ENCODE measurements at places on chromosomes 2 and 18.
A peak's percentile ranks its signal among the peaks of the same experiment; 100 is the strongest.

DNA sequence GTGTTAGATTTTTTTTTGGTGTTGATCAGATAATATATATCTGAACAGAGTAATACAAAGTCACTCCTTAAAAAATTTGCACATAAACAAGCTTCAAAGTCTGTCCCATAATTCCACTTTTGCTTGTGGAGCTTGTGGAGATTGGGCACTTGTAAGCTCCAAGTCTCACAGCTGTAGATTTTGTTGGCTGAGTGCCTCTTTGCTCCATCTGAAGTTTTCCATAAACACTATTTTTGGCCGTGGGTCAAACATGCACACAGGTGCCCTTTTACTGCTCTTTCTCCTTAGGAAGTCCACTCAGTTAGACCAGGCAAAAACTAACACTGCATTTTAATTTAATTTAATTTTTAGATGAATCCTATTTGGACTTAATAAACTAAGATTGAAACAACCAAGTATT lies 3.6 kb upstream of the KCNJ13 start:
- no peak for DNase-seq

- no peak for DNase-seq
Measured at GRCh38 chr18:55395799-55396198, 192.2 kb downstream of the TCF4 start.

- no peak for DNase-seq
Measured at GRCh38 chr2:37653093-37653492, 18.3 kb downstream of the CDC42EP3 start.

DNA sequence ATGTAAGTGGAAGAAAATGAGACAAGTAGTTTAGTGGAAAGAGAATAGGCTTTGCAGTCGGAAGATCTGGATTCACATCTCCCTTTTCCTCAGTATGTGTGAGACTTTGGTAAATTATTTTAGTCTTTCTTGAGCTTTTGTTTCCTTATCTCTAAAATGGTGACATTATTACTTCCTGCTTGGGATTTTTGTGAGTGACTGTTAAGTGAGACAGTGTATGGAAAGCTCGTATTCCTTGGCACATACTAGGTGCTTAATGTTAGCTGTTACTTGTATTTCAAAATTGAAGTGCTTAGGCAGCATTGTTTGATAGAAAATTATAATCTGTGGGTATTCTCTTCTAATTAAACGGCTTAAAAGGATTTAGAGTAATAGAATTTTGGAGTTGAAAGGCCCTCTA lies 2.0 kb downstream of the ZNF638 start:
- no peak for DNase-seq

DNA sequence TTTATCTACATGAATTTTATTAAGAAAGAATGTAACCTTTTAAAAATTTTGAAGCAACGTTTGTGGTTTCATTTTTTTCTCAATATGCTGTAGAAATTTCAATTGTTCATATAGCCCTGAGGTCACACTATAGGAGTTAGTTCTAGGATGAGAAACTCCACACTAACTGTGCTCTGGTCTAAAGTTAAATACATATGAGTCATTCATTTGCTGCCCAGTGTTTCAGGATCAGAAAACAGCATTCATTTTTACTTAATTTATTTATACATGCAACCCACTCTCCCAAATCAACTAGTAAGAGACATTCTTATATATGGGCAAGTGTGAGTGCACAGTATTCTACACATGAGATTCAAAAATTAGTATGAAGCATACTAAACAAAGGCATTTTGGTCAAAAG lies 137.9 kb downstream of the DOCK10 start:
- DNase-seq = no peak

DNA sequence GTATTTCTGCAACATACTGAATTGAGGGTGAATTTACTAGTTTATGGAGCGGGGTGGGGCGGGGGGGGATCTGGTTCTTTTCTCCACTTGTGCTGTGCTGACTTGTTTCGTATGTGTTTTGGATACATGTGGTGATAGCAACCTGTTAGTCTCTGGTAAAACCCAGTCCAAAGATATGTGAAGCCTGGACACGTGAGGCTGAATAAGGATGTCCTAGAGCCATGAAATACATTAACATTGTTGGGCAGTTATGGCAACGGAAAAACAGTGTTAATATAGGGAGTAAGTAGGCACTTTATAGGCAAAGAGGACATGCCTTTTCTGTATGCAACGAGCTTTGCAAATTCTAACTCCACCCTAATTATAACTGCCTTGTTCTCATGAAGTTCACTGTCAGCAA lies 42.1 kb upstream of the NEMP2 start:
- no peak for DNase-seq

- DNase-seq = no peak
Measured at GRCh38 chr2:167924556-167924955, 322.8 kb downstream of the STK39 start.

- DNase-seq = no peak
Measured at GRCh38 chr2:30645081-30645744, 162.0 kb downstream of the CAPN13 start.

DNA sequence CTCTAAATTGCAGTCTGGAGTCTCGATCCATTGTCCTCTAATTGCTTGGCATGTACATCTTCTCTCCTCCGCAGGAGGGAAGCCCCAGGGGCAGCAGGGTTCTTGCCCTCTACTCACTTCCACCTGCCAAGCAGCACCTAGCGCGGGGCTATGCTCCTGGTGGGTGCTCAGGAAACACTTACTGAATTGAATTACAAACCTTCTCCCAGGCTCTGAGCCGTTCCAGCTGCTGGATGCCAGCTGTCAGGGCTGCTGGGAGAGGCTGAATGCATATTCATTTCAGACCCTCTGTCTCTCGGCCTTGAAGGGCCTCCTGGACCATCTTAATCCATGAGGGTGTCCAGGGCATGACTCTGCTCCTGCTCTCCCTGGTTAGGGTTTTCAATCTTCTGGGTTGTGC lies 94.0 kb downstream of the CELF4 start:
- DNase-seq = no peak

DNA sequence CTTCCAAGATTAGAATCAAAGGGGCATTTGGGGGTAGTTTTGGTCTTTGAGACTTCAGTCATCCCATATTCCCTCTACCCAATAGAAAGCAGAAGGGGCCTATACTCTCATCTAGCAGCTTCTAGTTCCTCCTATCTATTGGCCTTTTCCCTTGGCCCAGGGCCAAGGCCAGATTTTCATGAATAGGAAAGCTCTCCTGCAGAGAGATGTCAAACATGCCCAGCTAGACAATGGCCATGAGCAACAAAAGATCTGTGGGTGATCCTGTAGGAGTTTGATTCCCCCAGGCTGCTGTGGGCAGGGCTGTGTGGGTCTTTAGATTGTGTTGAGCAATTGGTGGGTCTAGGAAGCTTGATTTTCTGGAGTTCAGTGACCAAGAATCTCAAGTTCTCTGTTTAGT lies 2.9 kb upstream of the ADCYAP1 start:
- no peak for DNase-seq

GRCh38 chr2:241007880-241008710 lies 9.7 kb downstream of the SNED1 start:
- peak; percentile 12 for DNase-seq

DNA sequence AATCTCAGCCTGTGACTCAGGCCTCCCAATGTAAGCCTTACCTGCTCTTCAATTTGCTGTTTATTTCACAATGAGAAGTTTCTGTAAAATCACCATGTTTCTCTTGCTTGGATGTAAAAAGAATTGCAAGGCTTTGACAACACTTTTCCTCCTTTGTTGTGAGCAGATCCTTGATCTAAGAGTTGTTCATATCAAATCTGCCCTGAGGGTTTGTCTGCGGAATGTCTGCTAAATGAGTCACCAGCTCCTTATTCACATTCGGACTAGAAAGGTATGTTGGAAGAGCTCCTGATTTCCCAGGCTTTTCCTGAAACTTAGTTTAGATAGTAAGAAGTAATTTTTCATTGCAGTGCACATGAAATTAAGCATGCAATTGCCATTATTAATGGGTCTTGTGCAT lies 268.2 kb upstream of the TCF4 start:
- DNase-seq = no peak

- DNase-seq = peak; percentile 52
Measured at GRCh38 chr2:106085181-106085940, 108.7 kb downstream of the UXS1 start.

- no peak for DNase-seq
Measured at GRCh38 chr2:118386641-118387302, 298.5 kb downstream of the INSIG2 start.

DNA sequence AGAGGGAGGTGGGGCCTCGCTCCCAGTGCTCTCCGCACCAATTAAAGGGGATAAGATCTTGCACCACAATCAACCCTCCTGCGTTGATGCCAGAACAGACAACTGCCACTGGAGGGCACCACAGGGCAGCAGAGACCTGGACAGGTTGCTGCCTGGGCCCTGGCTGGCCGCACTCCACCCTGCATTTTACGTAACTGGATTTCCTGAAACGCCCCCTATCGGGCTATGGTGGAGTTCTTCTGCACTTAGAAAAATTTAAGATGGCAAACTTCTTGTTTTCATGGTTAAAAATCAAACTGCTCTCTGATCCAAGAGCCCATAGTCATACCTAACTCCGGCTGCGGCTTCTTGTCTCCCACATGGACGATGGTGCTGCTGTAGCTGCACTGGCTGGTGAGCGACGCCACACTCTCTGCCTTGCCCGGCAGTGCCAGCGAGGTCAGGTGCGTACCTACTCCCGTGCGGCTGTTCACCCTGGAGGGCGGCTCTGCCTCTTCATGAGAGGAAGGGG lies 16.8 kb upstream of the HES6 start:
- DNase-seq = peak; percentile 79

GRCh38 chr2:128640166-128640844 lies 321.6 kb upstream of the HS6ST1 start:
- no peak for DNase-seq

DNA sequence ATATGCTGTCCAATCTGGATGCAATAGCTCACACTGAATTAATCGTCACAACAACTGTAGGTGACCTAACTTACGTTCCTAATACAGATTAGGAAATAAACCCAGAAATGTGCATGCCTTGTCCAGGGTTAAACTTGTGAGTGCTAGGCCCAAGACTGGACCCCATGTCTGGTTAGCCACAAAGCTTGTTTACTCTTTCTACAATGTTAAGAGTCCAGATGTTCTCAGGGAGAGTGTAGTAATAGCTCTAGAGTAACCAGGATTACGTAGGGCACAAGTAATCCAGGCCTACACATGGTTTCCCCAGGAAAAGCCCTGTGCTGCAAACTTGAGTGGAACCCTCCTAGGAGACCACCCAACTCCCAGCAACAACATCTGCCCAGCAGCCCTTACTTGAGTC lies 26.2 kb downstream of the TRIB2 start:
- DNase-seq = no peak

DNA sequence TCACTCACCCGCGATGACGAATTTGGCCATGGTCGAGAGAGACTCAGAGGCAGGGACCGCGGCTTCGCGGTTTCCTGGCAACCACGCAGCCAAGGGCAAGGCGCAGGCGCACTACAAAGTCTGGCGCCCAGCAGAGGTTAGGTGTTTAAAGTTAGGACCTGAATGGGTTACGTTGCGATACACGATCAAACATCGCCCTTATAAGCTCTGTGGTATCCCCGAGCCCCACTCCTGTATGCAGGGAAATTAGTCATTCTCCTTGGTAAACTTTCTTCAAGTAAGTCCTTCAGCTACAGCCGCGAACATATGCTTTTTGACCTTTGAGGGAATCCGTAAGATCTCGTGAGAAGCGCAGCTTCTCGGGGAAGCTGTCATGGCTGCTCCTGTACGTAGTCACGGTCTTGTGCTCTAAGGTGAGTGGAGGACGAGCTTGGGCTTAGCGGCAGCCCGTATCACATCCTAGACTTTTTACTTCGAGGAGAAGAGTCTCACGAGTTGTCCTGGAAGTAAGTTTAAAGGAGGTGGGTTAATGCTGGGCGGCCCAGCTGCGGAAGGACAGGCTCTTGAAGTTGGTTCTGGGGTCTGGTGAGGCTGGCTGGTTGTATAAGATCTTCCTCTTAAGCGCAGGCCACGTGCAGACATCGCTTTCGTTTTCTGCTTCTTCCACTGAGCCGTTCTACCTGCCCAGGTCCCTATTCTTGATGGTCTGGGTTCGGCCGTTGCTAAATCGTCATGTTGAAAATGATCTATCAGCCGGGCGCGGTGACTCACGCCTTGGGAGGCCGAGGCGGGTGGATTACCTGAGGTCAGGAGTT lies at the start of the genes FASTKD2 and MDH1B:
Gene FASTKD2 (plus strand): TSS at position 365 of the 815 bp plus-strand sequence. CDS start 1,088 bp downstream, outside the sequence.
Gene MDH1B (minus strand): TSS at position 87 of the 815 bp plus-strand sequence. CDS start 57 bp downstream, at position 30.
- DNase-seq = peak; percentile 91

DNA sequence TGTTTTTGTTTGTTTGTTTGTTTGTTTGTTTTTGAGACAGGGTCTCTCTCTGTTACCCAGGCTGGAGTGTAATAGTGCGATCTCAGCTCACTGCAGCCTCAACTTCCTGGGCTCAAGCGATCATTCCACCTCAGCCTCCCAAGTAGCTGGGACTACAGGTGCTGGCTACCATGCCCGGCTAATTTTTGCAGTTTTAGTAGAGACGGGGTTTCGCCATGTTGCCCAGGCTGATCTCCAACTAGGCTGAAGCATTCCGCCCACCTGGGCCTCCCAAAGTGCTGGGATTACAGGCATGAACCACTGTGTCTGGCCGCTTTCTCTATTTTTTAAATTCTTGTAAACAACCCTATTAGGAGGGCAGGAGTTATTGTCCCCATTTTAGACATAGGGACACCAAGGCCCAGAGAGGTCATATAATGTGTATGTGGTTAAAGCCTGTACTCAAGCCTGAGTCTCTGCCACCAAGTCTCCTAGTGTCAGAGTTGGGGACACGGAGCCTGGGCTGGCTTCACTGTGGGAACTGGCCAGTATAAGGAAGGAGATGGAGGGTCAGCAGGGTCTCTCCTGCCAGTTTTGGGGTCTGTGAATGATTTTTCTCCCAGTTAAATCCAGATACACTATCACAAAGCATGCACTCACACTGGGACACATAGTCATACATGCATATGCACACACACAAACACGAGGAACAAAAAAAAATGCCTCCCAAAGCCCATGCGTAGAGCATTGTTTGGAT lies 27.5 kb upstream of the MCFD2 start:
- DNase-seq = peak; percentile 36

DNA sequence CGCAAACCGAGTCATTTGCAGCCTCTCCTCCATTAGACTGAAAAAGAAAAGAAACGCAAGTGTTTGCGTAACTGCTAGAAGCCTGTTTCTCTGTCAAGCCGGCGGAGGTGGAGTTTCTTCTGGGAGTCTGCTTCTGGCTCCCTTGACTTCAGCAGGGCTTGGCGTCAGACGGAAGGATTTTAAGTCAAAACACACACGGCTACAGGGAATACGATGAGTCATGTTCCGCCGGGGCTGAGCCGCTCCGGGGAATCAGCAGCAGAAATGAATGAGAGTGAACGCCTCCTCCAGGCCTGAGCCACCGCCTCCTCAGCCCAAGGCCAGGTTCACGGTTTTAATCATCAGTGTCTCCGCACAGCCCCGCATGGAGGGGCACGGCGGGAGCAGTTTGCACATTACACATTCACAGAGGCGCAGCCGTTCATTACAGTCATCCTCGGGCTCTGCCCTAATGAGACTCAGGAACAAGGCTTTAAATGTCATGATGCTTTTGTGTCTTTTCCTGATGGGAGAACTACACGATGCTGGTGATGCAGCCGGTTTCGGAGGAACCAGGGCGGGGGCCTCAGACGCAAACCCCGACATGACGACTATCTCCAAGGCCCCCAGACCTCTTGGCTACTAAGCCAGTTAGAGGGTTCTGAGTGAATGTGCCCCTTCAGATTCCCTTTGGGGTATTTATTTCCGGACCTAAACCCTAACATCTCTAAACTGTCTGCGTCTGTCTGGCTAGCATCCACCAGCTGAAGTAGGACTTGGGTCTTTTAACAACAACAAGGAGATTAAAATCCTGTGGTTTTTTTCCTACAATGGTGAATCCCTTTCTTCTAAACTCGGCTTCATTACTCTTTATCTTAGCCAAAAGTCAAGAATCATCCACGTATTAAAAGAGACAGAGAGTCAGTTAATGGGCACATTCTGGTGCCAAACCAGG lies 11.1 kb upstream of the SCG2 start:
- DNase-seq = no peak

Measured in activated T-cell treated with anti-CD3 and anti-CD28 coated beads, Interleukin-2, amount 50 U/mL, for 48 hours (primary cell).